ENCODE measurements at places on chromosomes 1 and 21.

- no peak for DNase-seq
These were observed 7.3 kb upstream of the HPCAL4 start for GRCh38 chr1:39698568-39698967.

GRCh38 chr1:1177452-1178206 lies 3.9 kb downstream of the TTLL10 start:
- DNase-seq, result no peak

DNA sequence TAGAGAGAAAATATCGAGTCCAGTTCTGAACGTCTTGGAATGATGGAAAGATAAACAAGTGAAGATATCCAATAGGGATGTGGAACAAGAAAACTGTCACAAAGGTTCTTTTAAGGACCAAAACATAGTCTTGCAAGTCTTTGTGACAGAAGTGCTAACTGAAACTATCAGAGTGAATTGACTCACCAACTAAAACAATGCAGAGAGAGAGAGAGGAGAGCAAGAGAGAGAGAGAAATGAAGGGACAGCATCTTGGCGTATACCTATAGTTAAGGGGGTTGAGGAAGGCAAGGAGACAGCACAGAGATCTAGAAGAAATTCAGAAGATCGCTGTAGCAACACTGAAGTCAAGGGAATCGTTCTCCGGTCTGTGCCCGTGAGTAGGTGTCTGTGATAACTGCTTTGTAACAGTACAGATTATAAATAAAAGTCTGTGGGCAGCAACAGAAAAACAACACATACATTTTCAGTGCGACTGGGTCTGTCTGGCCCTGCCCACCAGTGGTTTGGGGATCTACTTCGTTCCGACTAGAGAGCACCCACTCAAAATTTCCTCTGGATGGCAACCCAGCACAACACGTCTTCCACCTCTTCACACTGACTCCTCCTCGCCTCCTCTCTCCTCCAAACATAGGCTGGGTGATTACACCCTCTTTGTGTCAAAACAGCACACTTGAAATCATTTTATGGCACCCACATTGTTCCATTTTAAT lies 4.8 kb upstream of the COA6 start:
- DNase-seq, result no peak

GRCh38 chr1:207308451-207309190 lies 12.9 kb upstream of the CD55 start:
- no peak for DNase-seq

DNA sequence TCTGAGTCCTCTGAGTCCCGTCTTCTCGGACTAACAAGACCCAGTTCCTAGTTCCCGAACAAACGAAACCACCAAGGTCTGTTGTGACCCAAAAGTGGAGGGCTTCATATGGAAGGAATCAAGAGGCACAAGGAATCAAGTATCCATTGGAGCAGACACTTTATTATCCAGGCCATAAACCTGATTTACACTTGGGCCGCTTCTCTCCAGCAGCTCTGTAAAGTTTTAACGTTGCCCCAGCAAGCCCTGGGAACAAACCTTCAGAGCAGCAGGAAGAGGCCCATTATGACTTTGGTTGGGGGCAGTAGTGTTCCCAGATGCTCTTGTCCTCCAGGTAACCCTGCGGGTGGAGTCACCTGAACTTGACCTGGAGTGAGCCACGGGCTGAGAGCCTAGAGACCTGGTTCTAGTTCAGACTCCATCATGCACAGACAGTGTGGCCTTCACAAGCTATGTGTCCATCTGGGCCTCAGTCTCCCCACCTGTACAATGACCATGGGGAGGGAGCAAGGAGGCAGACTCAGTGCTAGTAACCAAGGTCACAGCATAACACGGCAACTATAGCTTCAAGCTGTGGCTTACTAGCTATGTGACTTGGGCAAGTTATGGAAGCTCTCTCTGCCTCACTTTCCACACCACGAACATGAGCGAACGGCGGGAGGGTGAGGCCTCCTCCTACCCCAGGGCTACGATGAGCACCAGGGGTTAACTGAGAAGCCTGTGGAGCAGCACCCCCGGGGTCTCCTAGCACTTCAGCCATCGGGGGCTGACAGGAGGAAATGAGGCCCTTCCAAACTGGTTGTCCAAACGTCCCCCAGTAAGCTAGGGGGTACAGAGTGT lies 95.7 kb downstream of the GLIS1 start:
- DNase-seq, result no peak

DNA sequence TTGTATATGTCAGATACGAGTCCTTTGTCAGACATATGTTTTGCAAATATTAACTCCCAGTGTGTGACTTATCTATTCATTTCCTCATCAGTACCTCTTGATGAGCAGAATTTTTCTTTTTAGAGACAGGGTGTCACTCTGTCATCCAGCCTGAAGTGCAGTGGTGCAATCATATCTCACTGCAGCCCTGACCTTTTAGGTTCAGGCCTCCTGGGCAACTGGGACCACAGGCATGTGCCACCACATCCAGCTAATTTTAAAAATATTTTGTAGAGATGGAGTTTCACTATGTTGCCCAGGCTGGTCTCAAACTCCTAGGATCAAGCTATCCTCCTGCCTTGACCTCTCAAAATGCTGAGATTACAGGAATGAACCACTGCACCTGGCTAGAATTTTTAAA lies 93.0 kb downstream of the HLCS start:
- no peak for DNase-seq

DNA sequence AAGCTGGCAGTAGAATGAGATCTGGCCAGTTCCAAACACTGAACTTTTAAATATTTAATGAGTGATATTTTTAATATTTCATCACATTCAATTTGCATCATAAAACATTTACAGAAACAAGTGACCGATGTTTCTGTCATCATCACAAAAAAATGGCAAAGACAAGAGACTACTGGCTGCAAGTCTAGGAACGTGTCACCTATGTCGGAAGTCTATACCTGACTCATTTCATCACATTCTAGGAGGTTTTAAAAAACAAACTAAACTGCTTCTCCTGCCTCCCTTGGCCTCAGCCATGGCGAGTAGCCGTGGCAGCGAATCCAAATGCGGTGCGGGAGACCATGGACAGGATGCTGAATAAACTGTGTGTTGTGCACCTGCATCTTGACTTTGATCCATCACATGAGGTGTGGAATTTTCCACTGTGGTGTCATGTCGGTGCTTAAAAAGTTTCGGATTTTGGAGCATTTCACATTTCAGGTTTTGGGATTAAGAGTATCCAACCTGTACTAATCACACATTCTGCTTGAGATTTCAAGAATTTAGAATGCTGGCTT lies 43.1 kb downstream of the CLSTN1 start:
- no peak for DNase-seq

DNA sequence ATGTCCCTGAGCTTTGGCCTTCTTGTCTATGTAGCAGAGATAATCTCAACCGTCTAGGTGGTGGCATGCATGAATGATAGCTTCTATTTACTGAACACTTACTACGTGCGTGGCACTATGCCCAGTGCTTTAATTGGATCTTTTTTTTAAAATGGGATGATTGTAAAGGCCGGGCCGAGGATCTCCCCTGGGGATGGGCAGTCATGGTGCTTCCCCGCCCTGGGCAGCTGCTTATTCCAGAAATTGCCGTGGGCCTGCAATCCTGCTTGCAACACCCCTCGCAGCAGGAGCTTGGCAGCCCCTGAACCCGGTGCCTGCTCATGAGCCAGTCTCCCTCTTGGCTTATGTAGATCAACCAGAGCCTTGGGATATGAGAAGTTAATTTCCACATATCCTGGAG lies 360.7 kb downstream of the CAMTA1 start:
- DNase-seq, result no peak

GRCh38 chr1:101924700-101925099 lies 72.0 kb downstream of the OLFM3 start:
- DNase-seq, result no peak

DNA sequence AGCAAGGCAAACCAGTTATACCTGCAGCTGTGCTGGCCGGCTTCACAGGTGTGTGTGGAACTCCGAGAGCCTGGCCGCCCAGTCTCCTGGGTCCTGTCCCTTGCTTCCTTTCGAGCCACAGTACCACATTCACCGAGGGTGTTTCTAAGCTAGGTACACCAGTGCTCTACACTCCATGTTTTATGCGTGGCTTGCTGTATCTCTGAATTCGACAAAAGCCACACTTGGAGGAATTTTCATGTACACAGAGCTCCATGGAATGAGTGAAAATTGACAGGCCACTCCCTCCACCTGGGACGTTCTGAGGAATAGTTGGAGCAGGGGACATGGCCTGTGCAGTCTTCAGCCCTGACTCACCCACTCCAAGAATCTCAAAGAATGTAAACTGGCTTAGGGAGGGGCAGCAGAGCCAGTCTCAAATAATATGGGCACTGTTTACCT lies 14.0 kb downstream of the ETS2 start:
- no peak for DNase-seq

DNA sequence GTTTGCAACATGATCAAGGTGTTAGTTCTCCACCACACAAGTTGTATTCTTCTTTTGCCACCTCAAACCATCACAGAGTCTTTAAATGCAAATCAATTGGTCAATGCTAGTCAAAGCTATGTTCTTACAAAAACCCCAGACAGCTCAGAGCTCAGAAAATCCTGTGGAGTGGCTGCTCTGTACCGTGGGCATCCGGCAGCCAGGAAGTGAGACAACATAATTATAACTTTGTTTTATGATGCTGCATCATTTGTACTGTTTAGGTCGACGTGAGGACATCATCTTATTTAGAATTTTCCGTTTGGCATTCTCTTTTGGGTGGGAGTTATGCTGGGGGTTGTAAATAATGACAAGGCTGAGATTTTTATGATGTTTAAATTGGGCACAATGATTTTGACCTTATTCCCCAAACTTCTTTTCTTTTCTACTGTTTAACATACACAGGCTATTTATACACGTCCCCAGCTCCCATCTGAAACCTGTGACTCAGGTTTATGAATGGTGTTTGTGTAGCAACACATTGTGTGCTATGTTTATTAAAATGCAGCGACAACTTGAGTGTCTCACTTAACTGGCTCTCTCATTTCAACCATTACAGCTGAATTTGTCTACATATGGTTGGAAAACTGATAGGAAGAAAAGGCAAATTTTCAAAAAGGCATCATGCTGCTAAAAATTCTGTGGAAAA lies 124.0 kb downstream of the CNIH3 start:
- no peak for DNase-seq

GRCh38 chr21:33187276-33187675 lies 42.5 kb upstream of the IFNAR2 start:
- DNase-seq, result no peak

DNA sequence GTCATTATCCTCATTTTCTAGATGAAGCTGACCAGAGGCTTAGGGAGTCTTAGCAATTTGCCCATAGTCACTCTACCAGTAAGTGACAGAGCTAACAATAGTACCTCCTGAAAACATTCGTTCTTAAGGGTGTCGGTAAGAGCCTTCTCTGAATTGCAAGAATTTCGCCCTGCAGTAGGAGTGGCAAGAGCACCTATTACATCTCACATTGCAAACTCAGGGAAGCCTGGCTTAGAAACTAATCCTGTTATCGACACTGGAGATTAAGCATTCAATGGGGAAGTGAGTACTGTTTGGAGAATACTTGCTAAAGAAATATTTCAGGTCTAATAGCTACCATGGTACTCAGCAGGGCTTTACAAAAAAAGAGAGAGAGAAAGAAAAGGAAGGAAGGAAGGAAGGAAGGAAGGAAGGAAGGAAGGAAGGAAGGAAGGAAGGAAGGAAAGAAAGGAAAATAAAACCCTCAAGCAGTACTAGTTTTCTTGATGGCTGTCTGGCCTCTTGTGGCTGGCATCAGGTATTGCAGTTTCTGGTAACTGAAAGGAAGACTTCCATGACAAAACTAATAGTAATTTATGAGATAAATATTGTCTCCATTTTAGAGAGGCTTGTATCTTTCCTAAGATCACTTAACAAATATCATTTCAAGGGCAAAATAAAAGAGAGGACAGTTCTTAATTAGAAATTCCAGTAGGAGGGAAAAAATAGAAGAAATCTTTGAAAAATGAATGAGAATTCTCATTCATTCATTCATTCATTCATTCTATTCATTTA lies 10.4 kb downstream of the C1orf226 start:
- DNase-seq, result no peak

DNA sequence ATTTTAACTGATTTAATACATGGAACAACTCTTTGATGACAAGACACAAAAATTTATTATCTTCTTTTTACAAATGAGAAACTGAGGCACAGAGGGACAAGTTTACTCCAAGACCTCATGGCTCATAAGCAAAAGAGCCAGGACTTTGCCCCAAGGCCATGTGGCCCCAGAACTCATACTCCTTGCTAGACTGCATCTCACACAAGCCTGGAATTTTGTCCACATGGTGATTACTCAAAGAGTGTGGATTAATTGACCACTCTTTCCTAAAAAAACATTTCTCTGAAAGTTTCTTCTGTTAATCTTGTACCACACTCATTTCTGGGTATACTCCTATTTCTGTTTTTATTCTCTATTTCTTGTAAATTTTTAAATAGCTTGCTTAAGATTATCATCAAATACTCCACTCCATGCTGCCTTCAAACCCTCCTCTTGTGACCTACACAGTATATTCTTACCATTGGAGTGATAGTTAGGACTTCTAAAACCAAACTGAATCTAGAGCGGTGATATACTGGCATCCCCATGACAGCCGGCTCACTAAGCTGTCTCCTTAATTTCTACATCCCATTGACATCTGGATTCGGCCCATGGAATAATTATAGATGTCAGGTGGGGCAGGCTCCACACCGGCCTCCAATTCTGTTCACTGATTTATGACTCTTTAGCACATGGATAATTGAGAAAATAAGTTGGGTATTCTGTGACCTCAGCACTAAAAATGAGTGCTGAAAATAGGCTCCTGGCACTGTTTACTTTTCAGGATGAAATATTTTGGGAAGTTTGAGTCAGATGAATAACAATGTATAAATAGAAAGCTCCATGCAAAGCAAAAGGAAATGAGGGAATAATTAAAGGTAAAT lies 16.1 kb downstream of the RGS4 start:
- DNase-seq, result no peak

DNA sequence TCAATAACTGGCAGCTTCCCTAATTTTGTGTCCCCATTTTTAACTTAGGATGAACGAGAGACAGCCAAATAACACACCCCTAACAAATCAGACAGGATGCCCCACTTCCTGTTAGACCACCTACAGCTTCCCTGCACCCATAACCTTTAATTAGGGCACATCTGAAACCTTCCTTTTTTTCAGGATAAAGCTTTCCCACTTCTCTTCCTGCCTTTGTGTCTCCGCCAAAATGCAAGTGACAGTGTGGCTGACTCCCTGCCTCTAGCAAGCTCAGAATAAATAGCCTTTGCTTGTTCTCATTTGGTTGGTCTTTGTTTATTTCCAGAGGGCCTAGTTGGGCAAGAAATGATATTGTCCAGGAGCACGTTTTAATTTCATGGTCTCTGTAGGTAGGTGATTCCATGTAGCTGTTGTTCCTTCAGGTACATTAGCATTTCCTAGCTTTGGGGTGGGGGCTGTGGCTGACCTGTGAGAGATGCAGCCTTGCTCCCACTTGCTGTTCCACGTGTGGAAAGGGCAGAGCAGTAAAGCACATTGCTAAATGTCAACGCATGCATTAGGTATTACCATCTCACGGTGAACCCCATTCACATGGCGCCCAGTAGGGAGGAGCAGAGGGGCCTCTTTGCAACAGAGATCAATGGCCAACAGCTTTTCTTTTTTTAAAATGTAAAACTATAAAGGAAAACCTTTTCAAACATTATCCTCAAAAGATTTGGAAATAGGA lies 154.9 kb downstream of the ST6GALNAC3 start:
- no peak for DNase-seq

DNA sequence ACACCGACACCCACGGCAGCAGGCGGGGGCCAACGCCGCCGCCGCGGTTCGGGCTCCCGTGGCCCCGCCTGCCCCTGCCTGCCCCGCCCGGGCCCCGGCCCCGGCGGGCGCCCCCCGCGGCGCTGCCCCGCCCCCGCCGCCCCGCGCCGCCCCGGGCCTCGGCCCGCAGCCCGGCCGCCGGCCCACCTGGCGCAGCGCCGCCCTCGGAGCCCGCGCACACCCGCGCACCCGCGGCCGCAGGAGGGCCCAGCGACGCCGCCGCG lies at the start of gene WNT3A:
TSS of gene WNT3A (plus strand) at position 213 of the 263 bp plus-strand sequence. CDS start 131 bp downstream, outside the sequence.
- DNase-seq, result no peak
